ENCODE measurements at places on chromosomes 5 and 9.

- DNase-seq: no peak
These were observed 5.8 kb upstream of the MEF2C start for GRCh38 chr5:88888848-88889188.

DNA sequence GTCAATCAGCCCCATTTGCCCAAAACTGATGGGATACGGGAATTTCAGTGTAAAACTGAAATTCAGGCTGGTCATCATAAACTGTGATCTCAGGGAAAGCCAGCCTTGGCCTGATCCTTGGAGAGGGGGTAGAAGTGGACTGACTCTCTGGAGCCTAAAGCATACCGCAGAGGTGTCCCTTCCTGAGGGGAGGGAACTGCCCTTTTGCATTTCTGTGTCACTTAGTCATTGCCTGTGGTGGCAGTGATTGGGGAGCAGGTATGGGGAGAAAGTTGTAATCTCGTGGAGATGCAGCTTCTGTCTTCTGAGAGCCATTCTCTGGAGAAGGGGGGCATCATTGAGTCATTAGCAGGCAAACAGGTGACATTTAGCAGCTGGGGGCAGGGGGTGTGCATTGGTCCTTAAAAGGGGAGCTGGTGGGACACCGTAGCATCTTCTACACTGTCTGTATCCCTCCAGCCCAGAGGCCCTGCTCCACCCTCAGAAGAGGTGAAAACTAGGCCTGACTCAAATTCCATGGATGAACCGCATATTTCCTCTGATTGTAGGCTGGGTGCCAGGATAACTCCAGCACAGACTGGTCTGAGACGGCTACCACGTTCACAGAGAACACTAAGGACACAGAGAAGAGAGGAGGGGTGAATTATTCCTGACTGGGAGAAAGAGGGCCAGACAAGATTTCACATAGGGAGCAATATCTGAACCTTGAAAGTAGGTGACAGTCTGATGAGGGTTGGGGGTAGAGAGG lies 143.3 kb downstream of the SEC61B start:
- no peak for DNase-seq

GRCh38 chr5:139577689-139578290 lies 16.7 kb downstream of the UBE2D2 start:
- DNase-seq: no peak

DNA sequence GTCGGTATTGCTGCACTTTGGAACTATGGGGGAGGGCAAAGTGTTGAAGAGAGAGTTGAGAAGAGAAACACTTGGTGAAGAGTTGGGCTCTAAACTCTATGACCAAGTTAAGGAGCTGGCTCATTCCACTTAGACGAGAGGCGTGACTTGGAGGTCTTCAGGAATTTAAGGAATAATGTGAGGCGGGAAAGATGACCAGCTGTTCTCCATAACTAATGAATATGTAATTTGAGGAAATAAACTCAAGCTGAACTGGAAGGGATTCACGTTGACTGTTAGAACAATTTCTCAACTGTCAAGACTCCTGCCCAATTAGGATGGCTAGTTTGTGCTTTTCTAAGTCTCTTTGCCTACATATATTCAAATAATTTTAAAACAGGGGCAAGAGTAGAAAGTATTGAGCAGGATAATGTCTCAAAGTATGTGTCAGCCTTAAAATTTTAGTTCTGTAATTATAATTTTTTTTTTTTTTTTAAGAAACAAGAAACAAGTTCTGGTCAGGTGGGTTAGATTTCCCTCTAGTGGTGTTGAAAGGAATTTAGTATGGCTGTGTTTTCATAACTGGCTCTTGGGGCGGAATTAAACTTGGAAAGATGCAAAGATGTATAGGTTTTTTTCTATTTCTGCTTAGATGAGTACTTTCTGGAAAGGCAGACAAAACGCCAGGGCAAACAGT lies 33.4 kb downstream of the TMEM252 start:
- DNase-seq: no peak

GRCh38 chr5:110909415-110909814 lies 162.1 kb upstream of the TSLP start:
- no peak for DNase-seq

DNA sequence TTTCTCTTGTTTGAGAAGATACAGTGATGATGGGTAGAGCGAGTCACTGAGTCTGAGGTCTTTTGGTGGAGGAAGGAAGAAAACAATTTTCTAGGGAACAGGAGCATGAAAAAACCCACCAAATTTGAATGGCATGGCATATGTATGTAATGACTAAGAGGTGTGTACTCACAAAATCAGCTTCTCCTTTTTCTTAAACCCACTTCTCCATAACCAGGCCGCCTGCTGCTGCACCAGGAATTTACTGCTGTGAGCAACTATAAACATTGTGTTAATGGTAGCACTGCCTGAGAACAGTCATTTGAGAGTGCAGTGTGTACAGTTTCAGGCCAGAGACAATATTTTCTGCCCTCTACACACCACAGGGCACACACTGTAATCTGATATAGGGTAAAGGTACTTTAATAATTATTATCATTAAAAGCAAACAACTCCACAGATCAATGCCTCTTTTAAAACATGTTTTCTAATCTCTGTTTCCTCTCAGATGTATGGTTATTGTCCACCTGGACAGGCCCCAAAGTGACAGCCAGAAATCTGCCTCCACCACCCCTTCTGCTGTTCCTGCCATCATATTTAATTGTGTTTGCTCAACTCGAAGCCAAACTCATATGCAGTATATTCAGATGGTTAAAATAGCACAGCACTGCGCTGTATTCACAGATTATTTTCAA lies 241.6 kb downstream of the KIAA0825 start:
- DNase-seq: no peak
